ENCODE measurements at places on chromosomes 4 and X.

- no peaks in the 10 kb centered on the region for H3K36me3 ChIP-seq
- H3K27me3 ChIP-seq, result no peaks in the 10 kb centered on the region
- DNase-seq, result no peak
Observed at GRCh38 chr4:155629956-155630355, 36.7 kb upstream of the GUCY1A1 start.

GRCh38 chr4:16391196-16391595 is 164.9 kb upstream of the TAPT1 start:
- H3K27me3 ChIP-seq, result no peaks in the 10 kb centered on the region
- no peaks in the 10 kb centered on the region for H3K36me3 ChIP-seq
- no peaks in the 10 kb centered on the region for H3K4me1 ChIP-seq
- DNase-seq, result no peak

GRCh38 chr4:139669890-139670289 is 4.3 kb downstream of the MGST2 start:
- no peak overlapping the region for H3K4me3 ChIP-seq
- no peaks in the 10 kb centered on the region for H3K27me3 ChIP-seq
- DNase-seq, result no peak
- H3K27ac ChIP-seq, result no peak overlapping the region
- H3K36me3 ChIP-seq, result peaks cover 13% of the 10 kb centered on the region

- H3K27me3 ChIP-seq, result no peaks in the 10 kb centered on the region
- H3K4me3 ChIP-seq, result no peak overlapping the region
- DNase-seq, result no peak
- H3K36me3 ChIP-seq, result peaks cover 28% of the 10 kb centered on the region
- no peak overlapping the region for H3K27ac ChIP-seq
- peaks cover 12% of the 10 kb centered on the region for H3K4me1 ChIP-seq
Observed at GRCh38 chr4:113452152-113452551, 309.4 kb downstream of the CAMK2D start.

- no peaks in the 10 kb centered on the region for H3K4me1 ChIP-seq
- DNase-seq, result no peak
- H3K4me3 ChIP-seq, result no peak overlapping the region
- H3K36me3 ChIP-seq, result no peaks in the 10 kb centered on the region
Observed at GRCh38 chr4:183755596-183755995, 96.5 kb downstream of the TRAPPC11 start.

DNA sequence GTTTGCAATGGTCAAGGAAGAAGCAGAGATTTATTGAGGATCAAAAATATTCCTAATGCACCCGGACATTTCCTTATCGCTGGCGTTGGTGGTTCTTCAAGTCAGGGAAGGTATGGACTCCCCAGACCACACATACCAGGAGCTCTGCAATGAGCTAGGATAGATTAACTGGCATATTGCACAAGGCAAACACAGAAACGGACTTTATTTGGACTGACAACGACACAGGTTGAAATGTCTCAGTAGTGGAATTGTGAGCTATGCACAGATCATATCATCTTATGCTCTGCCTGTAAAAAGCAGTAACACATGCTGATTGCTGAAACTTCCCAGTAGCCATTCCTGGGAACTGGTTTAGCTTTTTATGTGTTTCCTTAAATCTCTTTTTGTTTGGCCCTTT is 1.7 kb downstream of the TSPAN7 start:
- H3K4me1 ChIP-seq, result no peaks in the 10 kb centered on the region
- H3K27ac ChIP-seq, result no peak overlapping the region
- peaks cover 11% of the 10 kb centered on the region for H3K27me3 ChIP-seq

- no peak overlapping the region for H3K4me3 ChIP-seq
- H3K27ac ChIP-seq, result peak overlapping the region; percentile 75
- no peak for DNase-seq
- peaks cover 78% of the 10 kb centered on the region for H3K4me1 ChIP-seq
Observed at GRCh38 chr4:158823461-158823873, 54.6 kb downstream of the FNIP2 start.

DNA sequence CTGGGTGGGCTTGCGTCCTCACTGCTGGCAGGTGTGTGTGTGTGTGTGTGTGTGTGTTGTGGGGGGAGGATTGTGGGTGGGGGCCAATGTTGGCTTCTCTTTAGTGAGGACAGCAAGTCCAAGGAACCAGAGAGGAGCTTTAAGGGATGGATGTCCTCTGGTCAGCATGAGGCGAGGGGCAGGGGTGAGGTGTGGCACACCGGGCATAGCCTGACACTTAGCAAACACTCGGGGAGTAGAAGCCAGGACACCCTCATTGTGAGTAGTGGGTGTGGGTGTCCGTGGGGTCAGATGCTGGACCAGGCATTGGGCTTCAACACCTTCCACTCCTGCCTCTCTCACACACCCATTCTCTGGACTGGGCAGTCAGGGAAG is 2.8 kb downstream of the SORCS2 start:
- no peaks in the 10 kb centered on the region for H3K36me3 ChIP-seq
- H3K4me1 ChIP-seq, result no peaks in the 10 kb centered on the region
- H3K27ac ChIP-seq, result no peak overlapping the region
- H3K27me3 ChIP-seq, result peaks cover 44% of the 10 kb centered on the region

GRCh38 chrX:111360839-111361238 is 51.2 kb downstream of the DCX start:
- H3K4me1 ChIP-seq, result no peaks in the 10 kb centered on the region
- no peak overlapping the region for H3K27ac ChIP-seq
- no peak for DNase-seq
- no peaks in the 10 kb centered on the region for H3K27me3 ChIP-seq
- no peak overlapping the region for H3K4me3 ChIP-seq

GRCh38 chr4:53147197-53147596 is 218.7 kb downstream of the SCFD2 start:
- H3K27ac ChIP-seq, result no peak overlapping the region
- H3K4me3 ChIP-seq, result no peak overlapping the region
- peaks cover 10% of the 10 kb centered on the region for H3K36me3 ChIP-seq
- no peaks in the 10 kb centered on the region for H3K27me3 ChIP-seq

DNA sequence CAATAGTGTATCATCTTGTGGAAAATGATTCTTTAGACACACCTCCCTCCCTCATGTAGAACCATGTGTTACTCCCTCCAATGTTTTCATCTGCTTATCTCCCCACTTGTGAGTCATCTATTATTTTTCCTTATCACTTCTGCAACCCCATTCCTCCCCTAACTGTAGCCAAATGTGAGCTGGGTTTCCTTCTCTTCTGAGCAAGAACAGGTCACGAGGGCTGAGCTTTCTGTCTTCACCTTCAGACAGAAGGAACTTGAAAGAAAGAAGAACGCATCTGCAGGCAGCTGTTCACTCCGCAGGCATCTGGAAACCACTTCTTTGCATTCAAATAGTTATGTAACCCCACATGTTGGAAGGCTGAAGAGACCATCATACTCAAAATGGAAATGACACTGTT is 1.8 kb downstream of the PPP1R2C start:
- H3K27me3 ChIP-seq, result no peaks in the 10 kb centered on the region
- H3K36me3 ChIP-seq, result peaks cover 2% of the 10 kb centered on the region
- H3K4me1 ChIP-seq, result peaks cover 6% of the 10 kb centered on the region
- no peak overlapping the region for H3K27ac ChIP-seq
- DNase-seq, result no peak
- H3K4me3 ChIP-seq, result no peak overlapping the region

- H3K27me3 ChIP-seq, result no peaks in the 10 kb centered on the region
- no peak overlapping the region for H3K4me3 ChIP-seq
- H3K4me1 ChIP-seq, result peaks cover 10% of the 10 kb centered on the region
- H3K36me3 ChIP-seq, result peaks cover 28% of the 10 kb centered on the region
- H3K27ac ChIP-seq, result no peak overlapping the region
Observed at GRCh38 chr4:118712872-118713271, 27.7 kb downstream of the METTL14 start.

DNA sequence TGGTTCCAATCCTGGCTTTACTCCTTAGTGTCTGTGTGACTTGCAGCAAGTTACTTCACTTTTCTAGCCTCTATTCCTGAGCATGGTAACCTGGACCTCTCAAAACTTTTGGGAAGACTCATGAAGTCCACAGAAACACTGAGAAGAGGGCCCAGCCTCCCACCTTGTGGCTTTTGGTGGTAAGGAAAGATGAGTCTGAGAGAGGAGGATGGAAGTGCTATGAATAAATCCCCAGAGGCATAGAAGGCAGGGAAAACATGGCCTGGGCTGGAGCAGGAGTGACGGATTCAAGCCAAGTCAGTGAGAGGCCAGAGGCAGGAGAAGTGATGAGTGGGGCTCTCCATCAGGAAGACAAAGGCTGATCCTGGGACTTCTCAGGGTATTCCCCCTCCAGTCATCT is 10.9 kb upstream of the MAGEA4 start:
- H3K4me3 ChIP-seq, result no peak overlapping the region
- DNase-seq, result no peak
- no peaks in the 10 kb centered on the region for H3K27me3 ChIP-seq
- no peak overlapping the region for H3K27ac ChIP-seq
- no peaks in the 10 kb centered on the region for H3K36me3 ChIP-seq
- H3K4me1 ChIP-seq, result no peaks in the 10 kb centered on the region

DNA sequence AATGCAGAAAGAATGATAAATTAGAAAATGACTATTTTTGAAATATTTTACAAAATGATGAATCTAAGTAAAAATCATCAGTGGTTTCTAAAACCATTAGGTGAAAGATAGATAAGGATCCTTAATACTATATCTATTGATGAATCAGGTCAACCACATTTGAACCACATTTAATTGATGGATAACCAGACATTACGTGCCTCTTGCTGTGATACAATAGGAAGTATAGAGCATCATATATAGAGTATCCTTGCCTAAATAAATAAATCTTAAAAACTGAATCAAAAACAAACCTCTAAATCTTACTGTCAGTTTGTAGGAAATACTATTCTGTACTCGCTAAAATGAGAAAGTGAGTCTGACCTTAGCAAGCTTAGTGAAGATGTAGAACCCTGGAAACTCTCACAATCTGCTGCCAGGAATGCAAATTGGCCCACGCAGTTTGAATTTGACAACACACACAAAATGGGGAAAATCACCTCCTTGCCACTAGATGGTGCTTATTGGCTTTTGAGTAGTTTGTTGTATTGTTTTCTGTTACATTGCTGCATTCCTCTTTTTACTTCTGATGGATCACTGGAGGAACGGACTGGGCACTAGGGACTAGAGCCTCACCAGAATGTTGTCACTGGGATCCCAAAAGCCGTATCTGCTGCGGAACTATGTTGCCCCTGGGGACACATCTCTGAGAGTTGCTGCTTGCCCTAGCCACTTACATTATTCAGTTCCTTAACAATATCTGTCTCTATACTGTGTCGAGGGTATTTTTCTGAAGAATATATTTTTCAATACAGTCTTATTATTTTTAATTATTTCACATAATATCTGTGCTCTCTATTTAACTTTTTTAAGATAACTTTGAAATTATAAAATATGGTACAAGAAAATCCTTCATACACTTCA is 25.4 kb upstream of the SLAIN2 start:
- peaks cover 2% of the 10 kb centered on the region for H3K27me3 ChIP-seq
- no peaks in the 10 kb centered on the region for H3K36me3 ChIP-seq
- no peak for DNase-seq
- H3K27ac ChIP-seq, result no peak overlapping the region

- no peaks in the 10 kb centered on the region for H3K4me1 ChIP-seq
- H3K36me3 ChIP-seq, result no peaks in the 10 kb centered on the region
- H3K4me3 ChIP-seq, result no peak overlapping the region
- H3K27ac ChIP-seq, result no peak overlapping the region
- DNase-seq, result no peak
Observed at GRCh38 chr4:98094118-98094517, 49.2 kb downstream of the STPG2 start.

- H3K4me1 ChIP-seq, result peaks cover 5% of the 10 kb centered on the region
- H3K4me3 ChIP-seq, result no peak overlapping the region
- no peaks in the 10 kb centered on the region for H3K36me3 ChIP-seq
Observed at GRCh38 chrX:154809939-154810665, 4.8 kb upstream of the MPP1 start.

DNA sequence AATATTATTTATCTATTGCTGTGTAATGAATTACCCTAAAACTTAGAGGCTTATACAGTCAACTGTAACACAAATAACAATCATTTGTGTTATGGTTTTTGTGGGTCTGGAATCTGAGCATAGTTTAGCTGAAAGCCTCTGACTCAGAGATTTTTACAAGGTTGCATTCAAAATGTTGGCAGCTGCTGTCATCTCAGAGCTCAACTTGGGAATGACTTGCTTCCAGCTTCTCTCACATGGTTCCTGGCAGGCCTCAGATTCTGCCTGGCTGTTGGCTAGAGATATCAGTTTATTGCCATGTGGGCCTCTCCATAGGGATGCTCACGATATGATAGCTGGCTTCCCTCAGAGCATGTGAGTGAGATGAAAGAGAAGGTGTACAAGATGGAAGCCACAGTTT is 70.2 kb upstream of the BRWD3 start:
- H3K36me3 ChIP-seq, result no peaks in the 10 kb centered on the region
- H3K4me3 ChIP-seq, result no peak overlapping the region
- no peaks in the 10 kb centered on the region for H3K4me1 ChIP-seq

Data from activated T-helper 1 cell treated with anti-CD3 and anti-CD28 coated beads, Interleukin-12 subunit alpha, Interleukin-12 subunit beta, Interleukin-2, Interleukin-4 antibody, amounts not matched to agents 30 ng/mL and 10 ng/mL and 1 ng/mL, durations not matched to agents 14 hours and 24 hours and 36 hours (primary cell).